AG08395 (cell line): ENCODE measurements at places on chromosomes 4 and X.

- no peak for DNase-seq
Measured at GRCh38 chrX:136146614-136147314, 569 bp upstream of the FHL1 start.

DNA sequence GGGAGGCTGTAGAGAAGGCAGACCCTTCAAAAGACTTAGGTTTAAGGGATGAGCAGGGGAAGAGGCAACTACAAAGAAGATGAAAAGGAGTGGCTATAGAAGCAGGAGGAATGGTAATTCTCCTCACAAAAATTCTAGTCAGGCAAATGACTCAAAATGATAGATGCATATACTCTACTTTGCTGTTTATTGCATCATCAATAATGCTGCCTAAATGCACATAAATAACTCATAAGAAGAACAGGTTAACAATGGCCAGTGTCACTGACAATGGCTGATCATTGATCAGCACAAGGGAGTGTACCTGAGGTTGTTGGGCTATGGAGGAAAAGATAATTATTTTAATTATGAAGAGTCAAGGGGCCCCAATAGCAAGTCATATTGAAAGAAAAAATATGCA, 184.7 kb upstream of the ETNPPL start:
- DNase-seq, result no peak

DNA sequence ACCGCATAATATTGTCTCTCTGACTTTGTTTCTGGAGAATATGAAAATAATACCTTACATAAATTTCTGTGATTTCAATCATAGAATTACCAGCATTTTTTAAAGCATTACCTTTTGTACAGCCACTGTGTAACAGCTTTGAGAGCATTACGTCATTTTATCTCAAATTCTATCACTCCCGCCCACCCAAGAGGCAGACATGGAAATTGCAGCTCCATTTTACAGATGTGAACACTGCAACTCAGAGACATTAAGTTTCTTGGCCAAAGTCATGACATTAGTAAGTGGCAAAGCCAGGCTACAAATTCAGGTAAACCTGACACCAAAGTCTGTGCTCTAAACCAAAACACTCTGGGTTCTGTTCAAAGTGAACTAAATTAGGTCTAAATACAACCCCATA, 33.6 kb upstream of the KDR start:
- no peak for DNase-seq

DNA sequence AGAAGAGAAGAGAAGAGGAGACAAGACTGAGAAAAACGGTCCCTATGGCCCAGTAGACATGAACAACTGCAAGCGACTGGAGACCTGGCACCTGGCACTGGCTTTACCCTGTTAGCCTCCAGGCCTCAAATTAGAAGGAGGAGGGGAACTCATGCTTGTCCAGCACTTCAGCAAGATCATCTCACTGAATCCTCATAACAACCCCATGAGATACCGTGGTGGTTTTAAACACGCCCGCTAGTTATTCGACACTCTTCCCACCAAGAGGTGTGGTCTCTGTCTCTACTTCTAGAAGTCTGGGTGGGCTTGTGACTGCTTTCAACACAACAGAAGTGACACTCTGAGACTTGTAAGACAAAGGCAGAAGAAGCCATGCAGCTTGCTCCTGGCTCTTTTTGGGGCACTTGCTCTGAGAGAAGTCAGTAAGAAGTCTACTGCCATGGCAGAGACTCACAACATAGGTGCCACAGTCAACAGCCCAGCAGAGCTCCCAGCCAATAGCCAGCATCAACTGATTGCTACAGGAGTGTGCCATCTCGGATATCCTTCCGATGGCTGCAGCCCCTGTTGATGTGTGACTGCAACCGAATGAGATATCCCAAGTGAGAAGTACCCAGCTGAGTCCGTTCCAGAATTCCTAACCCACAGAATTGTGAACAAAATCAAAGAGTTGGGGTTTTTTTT, 34.0 kb upstream of the BCOR start:
- no peak for DNase-seq

DNA sequence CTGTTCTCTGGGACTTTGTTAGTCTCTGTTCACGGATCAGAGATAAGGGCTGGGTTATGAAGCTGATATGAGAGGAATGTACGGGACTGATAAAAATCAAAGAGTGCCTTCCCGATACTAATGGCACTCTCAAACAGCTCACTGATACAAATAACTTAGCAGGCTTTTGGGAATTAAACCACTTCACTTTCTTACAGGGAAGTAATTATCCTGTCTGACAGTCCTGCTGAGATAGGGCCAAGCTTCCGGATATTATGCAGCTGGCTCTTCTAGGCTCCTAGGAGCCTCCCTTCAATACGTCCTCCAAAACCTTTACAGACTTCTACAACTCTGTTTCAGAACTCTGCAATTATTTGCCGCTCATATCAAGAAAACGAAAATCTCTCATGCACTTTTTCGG, 418.0 kb downstream of the NLGN4X start:
- DNase-seq, result no peak

GRCh38 chrX:149259241-149259640, 245.9 kb downstream of the IDS start:
- peak; percentile 30 for DNase-seq

DNA sequence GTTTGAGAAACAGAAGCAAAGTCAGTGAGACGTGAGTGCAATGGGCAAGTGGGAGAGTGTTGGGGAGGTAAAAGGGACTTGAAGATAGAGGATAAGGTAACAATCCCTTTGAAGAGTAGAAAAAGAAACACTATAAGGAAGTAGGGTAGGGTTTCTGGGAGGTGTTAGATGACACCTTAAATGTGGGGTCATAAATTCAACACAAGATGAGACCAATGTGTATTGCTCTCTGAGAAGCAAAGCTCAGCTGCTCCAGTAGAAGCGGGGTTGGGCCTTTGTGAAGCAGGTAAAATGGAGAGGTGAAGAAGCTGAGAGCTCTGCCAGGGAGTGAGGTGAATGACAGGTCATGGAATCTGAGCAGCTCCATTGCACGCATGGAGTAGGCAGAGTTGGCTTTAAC, 85.3 kb downstream of the REELD1 start:
- no peak for DNase-seq
